Liver (tissue), 10 donors: ENCODE measurements at places on chromosomes 6 and 20.

GRCh38 chr6:7707787-7708186, 18.1 kb upstream of the BMP6 start:
- DNase-seq: no peak

GRCh38 chr20:39136798-39137197, 174.7 kb downstream of the DHX35 start:
- DNase-seq: no peak

DNA sequence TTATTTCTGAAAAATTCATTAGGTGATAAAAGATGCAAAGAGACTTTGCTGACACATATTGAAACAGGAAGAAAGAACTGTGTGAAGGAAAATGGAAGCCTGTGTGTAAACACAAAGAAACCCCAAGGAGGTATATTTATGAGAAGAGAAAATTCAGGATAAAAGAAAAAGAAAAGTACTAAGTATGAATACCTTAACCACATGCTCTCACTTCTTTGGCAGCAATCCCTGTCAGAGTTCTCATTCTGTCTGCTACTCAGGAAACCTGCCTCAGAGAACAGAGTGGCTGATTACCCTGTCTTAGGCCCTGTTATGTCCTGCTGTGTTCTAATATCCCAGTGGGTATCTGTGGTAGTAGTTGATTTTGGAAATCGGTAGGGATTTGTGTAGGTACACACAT, 457.9 kb downstream of the TBC1D32 start:
- no peak for DNase-seq

- no peak for DNase-seq
Observed at GRCh38 chr6:20427856-20428255, 26.2 kb downstream of the E2F3 start.

GRCh38 chr6:87993356-87993755, 54.3 kb upstream of the SPACA1 start:
- no peak for DNase-seq

GRCh38 chr6:161545741-161546140, 271.9 kb upstream of the AGPAT4 start:
- no peak for DNase-seq

DNA sequence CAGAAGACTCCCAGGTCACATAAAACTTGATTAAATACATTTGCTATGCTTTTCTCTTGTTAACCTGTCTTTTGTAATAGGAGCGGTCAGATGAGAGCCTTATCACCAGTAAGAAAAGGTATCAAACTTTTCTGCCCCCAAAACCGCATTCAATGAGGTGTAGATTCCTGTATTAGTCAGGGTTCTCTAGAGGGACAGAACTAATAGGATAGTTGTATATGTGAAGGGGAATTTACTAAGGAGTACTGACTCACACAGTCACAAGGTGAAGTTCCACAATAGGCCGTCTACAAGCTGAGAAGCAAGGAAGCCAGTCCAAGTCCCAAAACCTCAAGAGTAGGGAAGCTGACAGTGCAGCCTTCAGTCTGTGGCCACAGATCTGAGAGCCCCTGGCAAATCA, 32.7 kb downstream of the PTPRK start:
- no peak for DNase-seq
